Mesothelial cell of epicardium (in vitro differentiated cells): ENCODE measurements at places on chromosomes 2 and 18.

- DNase-seq, result no peak
Measured at GRCh38 chr2:46564811-46565241, 85.5 kb downstream of the TMEM247 start.

DNA sequence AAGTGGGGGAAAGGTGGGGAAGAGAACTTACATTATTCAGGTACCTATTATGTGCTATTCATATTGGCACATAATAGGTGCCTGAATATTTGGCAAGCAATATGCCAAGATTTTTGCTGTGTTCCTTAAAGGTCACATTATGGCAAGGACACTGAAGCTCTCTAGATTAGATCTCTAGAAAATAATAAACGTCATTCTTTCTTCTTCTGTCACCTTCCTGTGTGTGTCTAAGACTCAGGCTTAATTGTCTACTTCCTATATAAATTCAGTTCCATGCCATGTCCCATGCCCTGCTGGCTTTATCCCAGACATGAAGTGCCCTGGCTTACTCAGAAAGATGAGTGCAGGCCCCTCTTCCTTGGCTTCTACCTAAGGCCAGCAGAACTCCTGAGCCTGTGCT, 191.1 kb upstream of the CTAGE1 start:
- no peak for DNase-seq

- no peak for DNase-seq
Measured at GRCh38 chr2:194291104-194291503, 1365.9 kb upstream of the SLC39A10 start.

DNA sequence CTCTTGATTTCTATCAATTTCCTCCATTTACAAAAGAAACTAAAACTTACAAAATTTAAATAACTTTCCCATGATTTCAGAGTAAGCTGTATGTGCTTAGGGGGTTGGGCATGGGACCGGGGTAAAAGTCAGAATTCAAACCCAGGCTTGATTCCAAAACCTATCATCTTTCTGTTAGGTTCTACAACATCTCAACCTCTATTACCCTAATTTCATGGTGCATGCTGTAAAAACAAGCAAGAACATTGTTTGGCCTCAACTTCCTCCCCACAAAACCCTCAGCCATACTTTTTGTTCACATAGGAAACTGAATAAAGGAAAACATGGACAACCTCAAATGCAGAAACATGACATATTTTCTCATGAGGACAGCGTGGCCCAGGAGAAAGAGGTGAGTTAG, 59.3 kb downstream of the RDH14 start:
- no peak for DNase-seq

- DNase-seq, result no peak
Measured at GRCh38 chr18:36499938-36500337, 202.4 kb downstream of the FHOD3 start.

GRCh38 chr18:46010676-46011075, 43.5 kb upstream of the EPG5 start:
- DNase-seq, result no peak

DNA sequence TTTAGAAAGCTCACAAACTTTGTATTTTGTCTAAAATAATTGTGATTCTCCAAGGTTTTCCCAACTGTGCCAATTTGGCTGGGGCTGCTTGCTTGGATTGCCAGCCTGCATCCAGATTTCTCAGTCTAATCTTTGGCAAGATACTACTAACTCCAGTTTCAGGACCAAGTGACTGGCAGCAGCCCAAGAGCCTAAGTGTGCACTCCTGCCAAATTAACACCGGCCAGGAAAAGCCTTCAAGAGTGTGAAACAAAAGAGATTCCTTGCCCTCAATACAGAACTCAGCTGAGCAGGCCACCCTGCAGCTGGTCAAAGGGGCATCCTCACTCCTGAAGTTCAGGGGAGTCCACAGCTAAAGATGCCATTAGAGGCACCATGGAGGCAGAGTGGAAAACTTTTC, 589.0 kb upstream of the ACVR2A start:
- no peak for DNase-seq

DNA sequence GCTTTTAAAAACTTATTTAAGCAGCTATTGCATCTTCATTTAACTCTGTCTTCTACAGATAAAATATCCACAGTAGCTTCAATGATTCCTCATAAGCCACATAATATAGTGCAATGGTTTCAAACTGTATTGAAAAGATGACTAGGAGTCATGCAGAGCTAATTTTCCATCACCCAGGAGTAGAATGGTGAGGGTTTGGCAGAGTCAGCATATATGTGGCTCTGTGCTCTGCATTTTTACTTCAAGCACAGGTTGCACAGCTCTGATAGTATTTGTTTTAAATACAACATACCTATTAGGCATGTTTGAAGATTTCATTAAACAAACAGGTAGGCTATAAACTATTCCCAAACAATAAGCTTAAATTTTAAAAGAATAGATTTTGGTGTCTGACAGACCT, 731.9 kb upstream of the VRK2 start:
- no peak for DNase-seq

DNA sequence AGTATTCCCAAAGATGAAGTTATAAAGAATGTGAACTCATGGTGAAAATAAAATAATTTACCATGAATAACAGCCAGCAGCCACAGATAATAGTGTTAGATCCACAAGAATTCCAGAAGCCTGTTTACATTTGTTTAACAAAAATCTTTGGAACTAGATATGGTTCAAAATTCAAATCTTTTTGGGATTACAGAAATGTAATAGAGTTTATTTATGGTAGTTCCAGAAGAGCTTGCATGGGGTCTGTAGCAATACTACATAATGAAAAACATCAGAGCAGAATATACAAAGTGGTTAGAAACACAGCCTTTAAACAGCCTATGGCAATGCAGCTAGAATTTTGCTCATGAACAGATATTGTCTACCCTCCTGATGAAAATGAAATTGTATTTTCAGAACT, 179.1 kb downstream of the RDH14 start:
- no peak for DNase-seq

GRCh38 chr2:65366595-65367125, 65.7 kb downstream of the SPRED2 start:
- DNase-seq, result no peak

DNA sequence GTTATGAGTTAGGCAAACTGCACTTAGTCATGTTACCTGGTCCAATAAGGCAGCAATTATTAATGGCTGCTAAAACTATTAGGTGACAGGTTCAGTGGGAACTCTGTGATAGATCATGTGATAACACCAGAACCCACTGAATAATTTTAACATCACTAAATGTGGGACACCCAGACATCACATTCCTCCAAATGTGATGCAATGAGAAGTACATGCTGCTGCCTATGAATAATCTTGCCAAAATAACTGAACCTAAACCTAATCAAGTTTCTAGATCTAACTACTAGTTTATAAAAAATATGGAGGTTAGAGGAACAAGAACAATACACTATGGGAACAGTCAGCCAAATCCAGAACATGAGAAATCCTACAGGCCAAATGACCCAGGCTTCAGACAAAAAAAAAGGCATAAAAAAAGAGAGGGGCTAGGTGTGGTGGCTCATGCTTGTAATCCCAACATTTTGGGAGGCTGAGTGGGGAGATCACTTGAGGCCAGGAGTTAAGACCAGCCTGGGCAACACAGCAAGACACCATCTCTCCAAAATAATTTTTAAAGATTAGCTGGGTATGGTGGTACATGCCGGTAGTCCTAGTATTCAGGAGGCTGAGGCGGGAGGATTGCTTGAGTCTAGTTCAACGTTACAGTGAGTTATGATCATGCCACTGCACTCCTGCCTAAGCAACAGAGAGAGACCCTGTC, 7.0 kb upstream of the ACTR2 start:
- DNase-seq, result no peak

- no peak for DNase-seq
Measured at GRCh38 chr2:232966122-232966521, 46.9 kb downstream of the NGEF start.
